Lung microvascular endothelial cell (primary cell): ENCODE measurements at places on chromosomes 5 and 9.

DNA sequence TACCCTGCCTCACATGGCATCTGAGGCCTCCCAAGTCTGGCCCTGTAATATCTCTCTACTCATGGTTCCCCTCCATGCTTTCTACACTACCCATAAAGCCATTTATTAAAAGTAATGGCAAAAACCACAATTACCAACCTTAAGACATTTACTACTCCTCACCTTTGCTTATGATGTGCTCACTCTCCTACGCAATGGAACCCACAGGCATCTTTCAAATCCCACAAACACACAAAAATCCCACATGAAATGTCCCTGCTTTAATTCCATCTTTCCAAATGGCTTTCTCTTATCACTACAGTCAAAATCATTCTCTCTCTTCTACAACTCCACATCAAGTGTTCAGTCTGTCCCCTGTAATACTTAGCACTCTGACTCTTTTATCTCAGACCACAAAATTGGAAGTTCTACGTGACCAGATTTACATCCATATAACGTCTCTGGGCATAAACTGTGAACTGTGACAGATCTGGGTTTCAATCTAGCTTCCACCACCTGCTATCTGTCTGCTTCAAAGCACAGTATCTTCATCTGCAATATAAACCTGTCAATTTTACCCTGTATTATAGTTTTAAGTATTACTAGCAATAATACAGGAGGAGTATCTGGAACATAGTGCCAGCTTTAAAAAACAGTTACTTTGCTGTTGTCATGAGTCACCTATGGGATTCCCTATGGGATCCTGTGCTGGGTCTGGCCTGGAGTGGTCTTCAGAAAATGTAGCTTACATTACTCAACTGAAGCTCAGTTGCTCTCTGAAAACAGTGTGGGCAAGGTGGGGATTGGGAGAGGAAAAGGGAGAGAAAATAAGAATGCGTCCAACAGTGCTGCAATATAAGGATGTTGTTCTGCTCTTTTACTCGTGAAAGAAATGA lies 137.1 kb upstream of the TRIM32 start:
- DNase-seq, result no peak

GRCh38 chr5:160458806-160459800 lies 37.4 kb downstream of the PTTG1 start:
- no peak for DNase-seq

GRCh38 chr5:72167804-72168203 lies 60.5 kb downstream of the MAP1B start:
- no peak for DNase-seq

- no peak for DNase-seq
Measured at GRCh38 chr5:54516051-54516655, 1.4 kb upstream of the SNX18 start.

- peak; percentile 98 for DNase-seq
Measured at GRCh38 chr9:3525836-3526164, at the start of gene RFX3. Gene RFX3, minus strand, starts transcription at chr9:3526001. Its CDS starts 130,413 bp downstream, at chr9:3395588.

DNA sequence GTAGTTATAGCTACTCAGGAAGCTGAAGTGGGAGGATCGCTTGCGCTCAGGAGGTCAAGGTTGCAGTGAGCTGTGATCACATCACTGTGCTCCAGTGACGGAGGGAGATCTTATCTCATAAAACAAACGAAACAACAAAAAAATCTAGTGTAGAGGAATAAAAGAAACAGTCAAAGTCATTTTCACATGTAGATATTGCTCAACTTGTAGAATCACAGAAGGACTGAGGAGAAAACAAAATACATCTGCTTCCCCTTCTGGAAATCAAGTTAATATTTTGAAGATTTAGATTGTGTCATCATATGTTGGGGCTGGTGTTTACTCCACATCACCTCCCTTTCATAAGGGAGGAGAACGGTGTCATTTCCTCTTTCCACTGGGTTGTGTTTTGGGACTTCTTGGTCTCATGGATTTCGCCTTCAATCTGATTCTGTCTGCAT lies 8.2 kb upstream of the SLC46A2 start:
- peak; percentile 39 for DNase-seq
